ENCODE measurements at places on chromosomes 12 and 14.

GRCh38 chr12:3446235-3446634 is 44.8 kb upstream of the PRMT8 start:
- DNase-seq = no peak

GRCh38 chr12:59115526-59115925 is 195.2 kb upstream of the LRIG3 start:
- no peak for DNase-seq

DNA sequence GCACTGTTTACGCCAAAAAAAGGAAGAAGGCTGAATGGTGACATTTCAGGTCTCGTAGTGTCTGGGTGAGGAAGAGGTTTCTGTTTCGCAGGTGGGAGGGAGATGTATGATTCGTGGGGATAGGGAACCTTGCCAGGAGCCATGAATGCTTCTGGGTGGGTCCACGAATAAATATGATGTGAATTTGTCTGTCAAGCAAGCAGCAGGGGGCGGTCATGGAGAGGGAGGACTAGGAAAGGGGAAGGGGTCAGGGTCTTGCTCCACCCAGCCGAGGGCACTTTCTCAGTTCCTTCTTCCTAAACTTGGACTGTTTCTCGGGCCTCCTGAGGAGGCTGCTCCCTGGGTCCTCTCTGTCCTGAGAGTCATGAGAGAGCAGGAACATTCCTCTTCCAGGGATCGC is 72.5 kb downstream of the LGMN start:
- no peak for DNase-seq

DNA sequence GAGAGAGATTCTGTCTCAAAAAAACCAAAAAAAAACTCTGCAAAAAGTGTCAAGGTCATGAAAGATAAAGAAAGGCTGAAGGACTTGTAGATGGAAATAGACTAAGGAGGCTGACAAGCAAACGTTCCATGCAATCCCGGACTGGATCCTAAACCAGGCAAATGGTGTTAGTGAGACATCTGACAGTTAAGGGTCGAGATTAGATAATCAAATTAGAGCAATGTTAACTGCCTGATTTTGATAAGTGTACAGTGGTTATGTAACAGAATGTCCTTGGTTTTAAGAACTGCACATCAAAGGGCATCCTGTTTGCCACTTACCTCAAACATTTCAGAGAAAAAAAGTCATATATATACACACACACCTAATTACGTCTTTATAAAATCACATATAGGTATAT is 3.5 kb upstream of the RAN start:
- DNase-seq = no peak

DNA sequence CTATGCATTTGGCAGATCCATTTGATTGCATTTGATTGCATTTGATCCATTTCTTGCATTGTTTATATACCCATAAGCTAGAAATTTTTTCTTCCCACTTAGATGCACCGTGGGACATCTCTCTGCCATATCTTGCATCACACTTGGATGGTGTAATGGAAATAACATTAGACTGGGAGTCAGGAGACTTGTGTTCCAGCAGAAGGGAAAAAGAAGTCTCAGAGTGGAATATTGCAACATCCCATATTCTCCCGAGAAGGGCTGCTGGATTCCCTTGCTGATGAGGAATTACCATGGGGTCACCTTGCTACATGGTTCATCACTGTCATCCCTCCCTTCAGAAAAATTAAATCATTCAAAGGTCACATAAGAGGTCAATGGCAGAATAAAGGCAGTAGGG is 78.1 kb downstream of the KSR2 start:
- no peak for DNase-seq

DNA sequence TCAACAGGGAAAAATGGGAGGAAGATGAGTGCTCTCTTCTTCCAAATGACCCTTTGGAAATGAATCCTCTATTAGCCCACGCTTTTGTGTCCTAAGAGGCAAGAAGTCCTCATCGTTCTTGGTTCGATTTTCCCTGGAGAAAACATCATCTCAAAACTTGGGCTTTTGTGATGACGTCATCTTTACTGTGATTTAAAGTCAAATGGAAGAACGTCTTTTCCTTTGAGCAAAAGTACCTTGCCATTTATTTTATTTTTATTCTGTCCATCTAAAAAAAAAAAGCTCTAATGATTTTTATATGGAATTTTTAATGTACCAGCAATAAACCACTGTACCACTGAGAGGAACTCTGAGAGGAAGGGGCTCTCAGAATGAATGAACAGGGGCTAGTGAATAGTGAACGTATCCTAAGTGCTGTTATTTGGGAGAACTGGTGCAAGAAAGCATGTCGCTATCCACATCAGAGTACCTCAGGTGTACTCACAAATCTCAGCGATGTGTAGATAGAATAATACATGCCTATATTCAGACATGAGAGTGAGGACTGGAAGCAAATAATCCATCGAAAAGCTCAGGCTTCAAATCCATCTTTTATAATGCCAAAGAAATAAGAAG is 124.8 kb downstream of the HMGA2 start:
- no peak for DNase-seq

- no peak for DNase-seq
Measured at GRCh38 chr12:4700621-4701026, 19.6 kb upstream of the GALNT8 start.

- no peak for DNase-seq
Measured at GRCh38 chr14:74733221-74733620, 20.3 kb downstream of the FCF1 start.

All from stimulated activated CD8-positive, alpha-beta memory T cell treated with anti-CD3 and anti-CD28 coated beads, Interleukin-7, amount 100 ng/mL, for 1 hour (primary cell).